GM10248 (cell line): ENCODE measurements at places on chromosomes 6 and 20.

DNA sequence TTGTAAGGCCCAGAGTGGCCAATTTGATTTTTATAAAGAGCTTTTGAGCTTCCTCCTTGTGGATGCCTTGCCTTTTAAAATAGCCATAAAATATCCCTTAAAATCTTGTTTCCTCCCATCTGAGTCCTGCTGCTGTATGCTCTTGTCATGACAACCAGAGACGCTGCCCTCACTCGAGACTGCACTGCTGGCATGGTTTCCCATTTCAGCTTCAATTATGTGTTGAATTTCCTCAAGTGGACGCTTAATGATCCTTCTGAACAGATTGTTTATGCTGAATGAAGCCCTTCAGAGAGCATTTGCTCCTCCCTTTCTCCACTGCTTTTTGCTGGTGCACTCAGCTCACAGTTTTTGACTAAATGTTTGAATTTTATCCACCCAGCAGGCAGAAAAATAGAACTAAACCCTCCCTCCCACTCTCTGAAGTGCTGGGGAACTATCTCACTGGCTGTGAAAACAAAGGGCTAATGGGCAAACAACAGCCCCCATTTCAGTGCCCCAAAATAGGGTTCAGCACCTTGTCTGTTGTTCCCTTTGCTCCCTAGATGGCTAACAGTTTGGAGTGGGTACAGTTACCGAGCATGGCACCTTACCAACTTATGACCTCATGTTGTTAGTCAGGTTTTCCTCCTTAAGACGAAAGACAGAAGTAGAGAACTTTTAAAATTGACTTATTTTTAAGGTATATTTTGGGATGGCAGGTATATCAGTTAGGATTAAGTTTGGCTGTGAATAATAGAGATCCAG is 45.5 kb upstream of the RNF8 start:
- no peak for DNase-seq

DNA sequence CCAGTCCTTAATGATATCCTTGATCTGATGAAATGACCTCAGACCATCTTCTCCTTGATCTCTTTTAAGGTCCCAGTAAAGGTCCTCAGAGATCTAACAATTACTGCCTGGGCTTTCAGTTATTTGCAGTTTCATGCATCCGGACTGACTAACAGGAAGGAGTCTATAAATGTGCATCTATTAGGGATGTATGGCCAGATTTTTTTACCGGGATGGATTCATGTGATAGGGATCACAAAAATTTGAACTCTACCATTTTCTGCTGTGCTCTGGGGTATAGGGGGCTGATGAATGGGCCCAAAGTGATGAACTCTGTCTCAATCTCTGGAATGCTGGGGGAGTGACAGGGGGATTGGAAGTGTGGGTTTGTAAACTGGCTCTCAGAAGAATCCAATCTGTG is 36.2 kb upstream of the SCUBE3 start:
- no peak for DNase-seq

- DNase-seq = no peak
Observed at GRCh38 chr6:27477318-27478013, 4.6 kb upstream of the ZNF184 start.

DNA sequence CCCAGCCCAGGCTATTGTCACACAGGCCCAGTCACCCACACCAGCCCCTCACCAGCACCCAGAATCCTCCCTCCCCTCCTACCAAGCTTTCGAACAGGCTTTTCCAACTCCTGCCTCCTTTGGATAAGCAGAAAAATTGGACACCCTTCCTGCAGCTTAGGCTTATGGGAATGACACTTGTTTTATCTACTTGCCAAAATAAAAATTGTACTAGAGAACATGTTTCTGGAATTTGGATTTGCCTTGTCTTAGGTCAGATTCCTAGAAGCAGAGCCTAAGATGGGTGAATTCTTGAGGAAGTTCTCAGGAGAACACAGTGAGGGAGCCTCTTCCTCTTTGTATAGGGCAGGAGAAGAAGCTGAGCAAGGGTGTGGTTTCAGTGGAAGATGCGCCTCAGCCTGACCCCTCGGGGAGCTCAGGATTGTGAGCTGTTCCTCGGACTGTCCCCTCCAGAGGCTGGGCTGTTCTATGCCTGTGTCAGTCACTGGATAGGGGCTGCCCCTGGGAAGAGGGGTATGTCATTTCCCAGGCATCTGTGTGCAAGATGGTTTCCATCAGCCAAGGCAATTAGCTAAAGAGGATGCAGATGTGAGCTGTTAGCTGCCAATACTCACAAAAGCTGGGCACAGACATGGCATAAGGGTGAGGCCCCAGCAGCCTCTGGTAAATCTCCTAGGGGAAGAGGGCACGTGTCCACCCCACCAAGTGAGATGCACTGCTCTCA is 33.9 kb downstream of the ITPR3 start:
- DNase-seq = no peak

DNA sequence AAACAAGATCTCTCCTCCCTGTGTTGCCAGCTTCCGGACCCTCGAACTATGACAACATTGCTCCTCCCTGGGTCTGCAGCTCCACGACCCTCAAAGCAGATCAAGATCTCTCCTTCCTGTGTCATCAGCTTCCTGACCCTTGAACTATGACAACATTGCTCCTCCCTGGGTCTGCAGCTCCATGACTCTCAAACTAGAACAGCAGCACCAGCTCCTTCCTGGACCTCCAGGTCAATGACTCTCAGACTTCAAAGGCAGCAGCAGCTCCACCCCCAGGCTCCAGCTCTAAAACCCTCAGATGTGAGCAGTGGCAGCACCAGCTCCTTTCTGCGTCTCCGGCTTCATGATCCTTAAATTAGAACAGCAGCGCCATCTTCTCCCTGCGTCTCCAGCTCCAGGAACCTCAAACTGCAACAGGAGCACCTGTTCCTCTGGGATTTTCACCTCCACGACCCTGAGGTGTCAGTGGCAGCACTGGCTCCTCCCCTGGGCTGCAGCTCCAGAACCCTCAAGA is 341.0 kb upstream of the SULF2 start:
- DNase-seq = no peak

- no peak for DNase-seq
Observed at GRCh38 chr20:62959998-62960436, 7.5 kb downstream of the SLC17A9 start.

GRCh38 chr20:62287129-62287528 is 15.7 kb upstream of the ADRM1 start:
- DNase-seq = no peak

DNA sequence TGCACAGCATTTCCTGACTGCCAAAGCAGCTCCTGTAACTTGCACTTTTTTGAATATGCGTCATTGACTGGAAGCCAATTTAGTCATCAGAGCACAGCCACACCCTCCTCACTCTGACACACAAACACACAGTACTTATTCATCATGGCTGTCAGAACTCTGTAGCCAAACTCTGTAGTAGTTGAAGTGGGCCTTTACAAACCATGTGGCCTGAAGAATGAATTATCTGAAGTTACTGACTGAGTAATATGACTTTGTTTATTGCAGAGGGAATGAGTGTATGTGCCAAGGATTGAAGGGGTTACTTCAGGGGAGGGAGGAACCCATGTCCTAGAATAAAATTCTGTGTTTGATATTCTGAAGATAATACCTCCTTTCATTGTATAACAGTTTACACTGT is 102.7 kb downstream of the FIG4 start:
- DNase-seq = no peak

- DNase-seq = no peak
Observed at GRCh38 chr6:9057937-9058336, 622.6 kb upstream of the SLC35B3 start.

- DNase-seq = no peak
Observed at GRCh38 chr20:64026-64603, 23.4 kb upstream of the DEFB125 start.

- no peak for DNase-seq
Observed at GRCh38 chr6:100482698-100483097, 18.0 kb upstream of the SIM1 start.

DNA sequence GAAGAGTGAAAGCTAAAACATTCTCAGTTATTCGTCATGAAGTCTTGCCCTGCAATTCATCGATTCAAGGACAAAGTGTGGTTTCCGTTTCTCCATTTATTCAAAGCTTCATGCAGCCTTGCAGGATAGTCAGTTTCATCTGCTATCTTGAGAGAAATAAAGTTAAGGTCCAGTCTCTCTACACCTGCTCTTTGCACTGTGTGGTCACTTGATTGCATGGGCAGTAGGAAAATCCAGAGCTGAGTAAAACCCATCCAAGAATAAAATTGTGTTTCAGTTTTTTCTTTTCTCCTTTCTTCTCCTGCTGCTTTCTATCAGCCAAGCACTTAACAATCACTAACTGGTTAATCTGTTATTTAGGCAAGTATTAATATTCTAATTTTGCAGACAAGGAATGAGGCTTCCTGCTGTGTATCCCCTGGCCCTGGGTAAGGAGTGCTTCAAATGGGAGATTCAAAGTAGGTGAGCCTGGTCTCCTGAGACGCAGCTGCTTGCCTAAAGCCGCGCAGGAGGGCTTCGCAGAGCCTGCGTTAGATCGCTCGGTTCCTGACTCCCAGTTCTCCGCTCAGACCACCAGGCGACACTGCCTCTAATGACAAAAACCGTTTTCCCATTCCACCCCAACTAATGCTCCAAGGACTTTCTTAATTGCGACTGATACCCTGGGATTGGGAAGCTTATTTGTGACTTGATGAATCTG is 808.3 kb downstream of the TFAP2A start:
- DNase-seq = no peak

- no peak for DNase-seq
Observed at GRCh38 chr6:141024526-141024925, 1108.2 kb upstream of the GJE1 start.

DNA sequence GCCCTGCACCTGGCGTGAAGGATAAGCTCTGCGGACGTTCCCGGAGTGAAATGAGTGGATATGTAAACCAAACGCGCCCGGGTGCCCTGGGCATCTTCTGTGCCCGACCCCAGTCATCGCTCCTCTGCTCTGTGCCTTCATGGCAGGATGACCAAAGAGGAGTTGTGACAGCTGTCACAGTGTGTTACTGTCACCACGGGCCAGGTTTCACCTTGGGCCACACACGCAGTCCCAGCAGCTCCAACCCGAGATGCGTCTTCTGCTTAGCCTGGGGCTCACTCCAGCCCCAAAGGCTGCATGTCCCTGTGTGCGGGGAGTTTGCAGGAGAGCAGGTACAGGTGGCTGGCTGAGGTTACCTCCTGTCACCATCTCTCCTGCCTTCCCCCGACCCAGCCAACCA is 311.6 kb downstream of the BMP7 start:
- DNase-seq = no peak

DNA sequence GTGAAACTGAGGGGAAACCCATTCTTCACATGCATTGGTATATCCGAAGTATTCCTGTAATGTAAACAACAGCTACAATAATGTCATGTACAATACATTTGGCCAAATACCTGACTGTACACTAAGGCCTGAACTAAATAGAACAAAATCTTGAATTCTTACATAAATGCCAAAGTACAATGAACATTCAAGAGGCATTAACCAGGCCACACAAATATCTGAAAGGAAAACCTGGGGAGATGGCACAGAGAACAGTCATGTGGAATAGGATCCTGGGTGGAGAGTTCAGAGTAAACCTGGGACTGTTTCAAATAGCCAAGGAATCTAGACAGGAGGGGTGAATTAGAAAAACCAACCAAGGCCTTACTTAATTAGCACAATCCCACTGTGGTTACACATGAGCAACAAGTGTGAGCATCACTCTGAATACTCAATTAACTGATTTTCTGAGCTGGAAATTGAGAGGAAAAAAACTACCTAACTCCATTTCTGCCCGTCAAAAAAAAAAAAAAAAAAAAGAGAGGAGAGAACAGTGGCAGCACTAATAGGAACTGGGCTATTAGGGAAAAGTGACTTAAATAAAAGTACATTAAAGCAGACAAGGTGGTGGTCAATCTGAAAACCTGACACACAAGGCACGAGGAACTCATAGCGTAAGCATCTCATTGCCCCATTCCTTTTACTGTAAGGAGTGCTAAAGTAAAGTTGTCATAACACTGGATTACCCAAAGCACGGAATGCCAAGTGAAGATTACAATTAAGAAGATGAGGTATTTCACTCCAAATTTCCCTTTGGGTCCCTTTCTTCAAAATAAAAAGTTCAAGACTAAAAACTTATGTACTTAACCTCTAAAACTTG is 10.9 kb downstream of the SNX5 start:
- DNase-seq = no peak
